ENCODE measurements at places on chromosomes 3 and 15.

DNA sequence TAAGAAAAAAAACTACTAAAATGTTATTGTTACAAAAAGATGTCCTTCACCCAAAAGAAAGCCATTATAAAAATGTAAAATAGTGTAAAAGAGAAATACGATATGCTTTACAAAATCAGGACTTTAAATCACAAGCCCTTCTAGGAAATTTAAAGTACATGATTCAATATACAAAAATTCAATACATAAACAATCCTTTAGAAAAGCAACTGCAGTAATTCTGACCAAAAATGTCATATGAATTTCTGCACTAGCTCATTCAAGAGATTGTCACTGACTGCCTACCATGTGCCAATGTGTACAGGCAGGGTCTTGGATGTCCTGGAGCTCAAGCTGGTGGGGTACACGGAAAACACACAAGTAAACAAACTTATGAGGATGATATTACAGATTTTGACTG is 2.5 kb downstream of the MORC1 start:
- no peak for DNase-seq

DNA sequence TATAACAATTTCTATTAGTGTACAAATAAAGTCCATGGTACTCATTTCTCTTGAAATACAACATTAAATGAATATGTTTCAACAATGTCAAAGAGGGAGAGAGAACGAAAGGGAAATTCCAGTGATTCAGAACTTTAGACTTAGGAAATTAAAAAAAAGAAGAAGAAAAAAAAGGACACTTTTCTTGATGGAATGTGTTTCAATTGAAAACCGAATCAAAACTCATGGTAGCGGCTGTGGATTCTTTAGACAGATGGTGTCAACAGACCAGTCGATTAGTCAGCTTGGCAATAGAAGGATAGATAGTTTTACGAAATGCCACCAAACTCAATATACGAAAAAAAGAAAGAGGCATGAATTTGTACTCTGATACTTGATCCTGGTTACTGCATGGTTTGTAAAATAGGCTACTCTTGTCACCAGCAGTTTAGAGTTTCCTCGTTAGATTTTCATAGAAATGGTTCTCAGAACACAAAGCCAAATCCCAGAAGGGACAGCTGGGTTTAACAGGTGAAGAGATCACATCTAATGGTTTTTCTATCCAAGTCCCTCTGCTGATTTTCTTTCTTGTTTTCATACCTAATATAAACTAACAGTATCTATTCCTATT is 793.5 kb downstream of the ROBO1 start:
- DNase-seq: no peak

GRCh38 chr3:164306042-164306441 is 772.3 kb downstream of the SI start:
- no peak for DNase-seq

- no peak for DNase-seq
These were observed 70.4 kb upstream of the SPATA12 start for GRCh38 chr3:56989977-56990640.

- DNase-seq: no peak
These were observed 62.5 kb upstream of the GBE1 start for GRCh38 chr3:81823882-81824395.

- DNase-seq: no peak
These were observed 99.2 kb downstream of the PLXNA1 start for GRCh38 chr3:127082066-127082465.

- no peak for DNase-seq
These were observed 237.8 kb downstream of the OPA1 start for GRCh38 chr3:193830791-193831191.

- no peak for DNase-seq
These were observed 84.5 kb upstream of the SYNPR start for GRCh38 chr3:63193647-63194046.

DNA sequence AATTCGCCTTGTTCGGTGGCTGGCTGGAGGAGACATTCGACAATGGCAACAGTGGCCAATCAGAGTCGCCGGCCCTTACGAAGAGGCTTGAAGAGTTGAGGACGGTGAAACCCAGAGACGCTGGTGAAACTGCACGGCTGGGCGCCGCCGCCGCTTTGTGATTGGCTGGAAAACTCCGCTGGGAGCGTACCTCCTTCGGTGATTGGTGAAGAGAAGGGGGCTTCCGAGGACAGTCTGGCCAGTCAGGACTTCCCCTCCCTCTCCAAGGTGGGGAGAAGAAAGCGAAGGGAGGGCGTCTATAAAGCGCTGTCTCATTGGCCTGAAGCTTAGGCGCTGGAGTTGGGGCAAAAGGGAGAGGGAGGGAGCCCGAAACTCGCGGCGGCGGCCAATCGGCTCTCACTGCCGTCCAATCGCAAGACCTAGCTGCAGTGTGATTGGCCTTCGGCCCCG is 554 bp upstream of the GSK3B start:
- no peak for DNase-seq
